ENCODE measurements at places on chromosomes 16 and 17.

DNA sequence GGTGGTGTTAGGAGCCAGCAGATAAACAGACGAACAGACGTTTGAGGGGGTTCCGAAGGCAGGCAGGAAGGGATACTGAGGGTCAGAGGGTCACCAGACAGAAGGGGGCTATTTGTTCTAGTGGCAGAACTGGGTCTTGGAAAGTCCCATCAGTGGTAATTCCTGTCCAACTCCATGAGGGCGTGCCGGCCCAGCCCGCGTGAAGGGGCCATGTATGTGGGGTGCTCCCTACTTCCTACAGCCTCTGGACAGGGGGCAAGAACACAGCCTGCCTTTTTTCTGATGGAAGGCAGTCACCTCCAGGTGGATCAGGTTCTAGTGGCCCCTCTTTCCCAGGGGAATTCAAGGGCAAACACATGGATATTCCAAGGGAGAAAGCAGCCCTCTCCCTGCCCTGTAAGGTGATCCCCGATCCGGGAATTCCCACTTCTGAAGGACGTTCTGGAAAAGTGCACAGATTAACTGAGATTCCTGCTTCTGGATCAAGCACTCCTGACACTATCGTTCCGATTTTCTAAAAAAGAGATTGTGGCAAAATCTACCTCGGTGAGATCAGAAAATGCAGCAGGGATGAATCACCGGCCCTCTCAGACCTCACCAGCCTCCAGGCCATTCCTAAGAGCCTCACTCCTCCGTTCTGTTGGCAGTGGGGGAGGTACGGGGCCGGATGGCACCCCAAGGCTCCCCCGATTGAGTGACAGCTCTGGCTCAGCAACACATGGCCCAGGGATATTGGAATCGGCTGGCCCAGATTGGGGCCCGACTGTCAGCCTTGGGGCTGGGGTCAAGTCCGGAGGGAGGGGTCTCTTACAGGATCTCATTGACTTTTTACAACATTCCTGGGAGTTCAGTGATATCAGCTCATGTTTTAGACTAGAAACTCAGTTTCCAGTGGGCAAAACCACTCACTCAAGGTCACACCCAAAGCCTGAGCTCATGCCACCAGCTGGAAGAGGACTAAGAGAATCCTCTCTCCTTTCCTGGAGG lies 12.4 kb downstream of the STX1B start:
- peaks cover 11% of the 10 kb centered on the region for H3K27me3 ChIP-seq
- no peak for DNase-seq
- peak overlapping the region; percentile 81 for H3K4me3 ChIP-seq
- peaks cover 1% of the 10 kb centered on the region for H3K36me3 ChIP-seq
- H3K4me1 ChIP-seq = peaks cover 27% of the 10 kb centered on the region
- H3K27ac ChIP-seq = no peak overlapping the region

DNA sequence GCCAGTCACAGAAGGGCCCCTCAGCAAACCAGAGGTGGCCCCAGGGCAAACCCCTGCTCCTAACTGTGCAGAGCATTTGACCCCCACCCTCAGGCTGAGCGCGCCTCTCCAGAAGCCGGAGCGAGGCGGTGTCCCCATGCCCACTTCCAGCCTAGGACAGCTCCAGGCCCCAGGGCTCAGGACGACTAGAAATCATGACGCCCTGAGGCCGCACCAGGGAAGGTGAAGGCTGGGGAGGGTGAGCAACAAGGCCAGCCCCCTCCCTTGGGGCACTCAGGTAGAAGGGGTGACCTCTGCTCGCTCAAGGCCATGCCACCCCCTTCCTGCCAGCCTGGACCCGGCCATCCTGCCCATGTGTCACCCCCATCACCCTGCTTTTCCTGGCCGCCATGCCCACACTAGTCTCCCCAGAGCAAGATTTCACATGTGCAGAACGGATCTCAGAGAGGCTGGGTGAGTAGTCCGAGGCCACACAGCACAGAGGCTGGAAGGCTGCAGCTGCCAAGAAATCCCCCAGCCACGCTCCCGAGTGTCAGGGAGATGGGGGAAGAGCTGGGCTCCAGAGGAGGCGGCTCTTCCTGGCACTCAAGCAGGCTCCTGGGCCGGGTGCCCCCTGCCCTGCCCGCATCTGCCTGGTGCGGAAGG lies 2.1 kb upstream of the PVALEF start:
- H3K4me1 ChIP-seq = no peaks in the 10 kb centered on the region
- no peak overlapping the region for H3K4me3 ChIP-seq
- no peak overlapping the region for H3K27ac ChIP-seq
- H3K27me3 ChIP-seq = peaks cover 12% of the 10 kb centered on the region

GRCh38 chr17:66805567-66805966 lies 29.4 kb upstream of the CACNG5 start:
- DNase-seq = no peak
- H3K36me3 ChIP-seq = peaks cover 8% of the 10 kb centered on the region
- no peaks in the 10 kb centered on the region for H3K27me3 ChIP-seq

DNA sequence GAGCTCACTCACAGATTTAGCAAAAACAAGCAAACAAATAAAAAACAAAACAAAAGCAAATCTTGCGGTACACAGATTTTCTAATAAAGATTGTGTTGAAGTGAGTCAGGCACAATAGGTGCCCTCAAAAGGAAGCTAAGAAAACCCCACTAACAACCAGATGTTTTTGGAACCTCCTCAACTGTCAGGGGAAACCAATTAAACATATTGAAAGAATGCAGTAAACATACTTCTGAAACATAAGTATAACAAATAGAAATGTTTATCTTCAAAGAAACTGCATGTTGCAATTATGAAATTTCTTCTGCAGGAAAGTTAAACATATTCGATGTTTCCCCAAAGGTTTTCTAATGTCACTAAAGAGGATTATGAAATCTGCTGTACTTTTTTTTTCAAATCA lies 110.5 kb upstream of the CORO6 start:
- H3K36me3 ChIP-seq = peaks cover 18% of the 10 kb centered on the region
- no peak overlapping the region for H3K27ac ChIP-seq

- H3K4me3 ChIP-seq = no peak overlapping the region
- H3K27me3 ChIP-seq = no peaks in the 10 kb centered on the region
- H3K36me3 ChIP-seq = no peaks in the 10 kb centered on the region
- no peak overlapping the region for H3K27ac ChIP-seq
- no peaks in the 10 kb centered on the region for H3K4me1 ChIP-seq
- no peak for DNase-seq
Observed at GRCh38 chr17:54694287-54694887, 206.3 kb upstream of the TOM1L1 start.

- peaks cover 5% of the 10 kb centered on the region for H3K27me3 ChIP-seq
- H3K36me3 ChIP-seq = peaks cover 1% of the 10 kb centered on the region
- H3K27ac ChIP-seq = no peak overlapping the region
- no peak for DNase-seq
- H3K4me1 ChIP-seq = peaks cover 30% of the 10 kb centered on the region
- H3K4me3 ChIP-seq = no peak overlapping the region
Observed at GRCh38 chr16:24520983-24521382, 18.4 kb upstream of the RBBP6 start.

DNA sequence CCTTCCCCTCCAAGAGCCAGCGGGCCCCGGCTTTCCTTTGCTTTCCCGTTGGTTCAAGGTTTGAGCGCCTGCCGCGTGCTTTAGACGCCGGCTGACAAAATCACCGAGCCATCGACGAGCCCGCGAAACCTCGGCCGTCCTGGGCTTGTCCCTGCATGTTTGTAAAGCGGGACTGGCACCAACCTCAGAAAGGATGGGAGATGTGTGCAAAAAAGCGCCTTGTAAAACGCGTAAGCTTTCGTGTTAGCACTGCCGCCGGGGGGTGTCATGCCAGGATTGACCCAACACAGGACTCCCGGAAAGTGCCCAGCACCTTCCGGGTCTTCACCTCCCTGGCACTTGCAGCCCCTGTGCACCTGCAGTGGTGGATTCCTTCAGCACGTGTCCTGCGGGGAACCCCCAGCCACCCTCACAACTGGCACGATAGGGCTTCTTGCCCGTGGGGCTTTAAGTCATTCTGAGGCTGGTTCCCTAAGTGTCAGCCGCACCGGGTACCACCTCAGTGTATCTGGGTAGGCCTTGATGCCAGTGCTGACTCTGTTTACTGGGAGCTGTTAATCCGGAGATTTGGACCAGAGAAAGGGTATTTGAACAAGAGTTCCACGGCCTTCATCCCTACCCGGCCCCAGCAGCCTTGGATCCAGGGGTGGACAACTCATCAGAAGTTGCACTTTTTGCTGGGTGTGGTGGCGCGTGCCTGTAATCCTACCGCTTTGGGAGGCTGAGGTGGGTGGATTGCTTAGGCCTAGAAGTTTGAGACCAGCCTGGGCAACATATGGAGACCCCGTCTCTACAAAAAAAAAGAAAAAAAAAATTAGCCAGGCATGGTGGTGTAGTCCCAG lies 817 bp downstream of the NDUFAF8 start:
- H3K36me3 ChIP-seq = peaks cover 4% of the 10 kb centered on the region
- DNase-seq = peak; percentile 67
- peak overlapping the region; percentile 88 for H3K4me3 ChIP-seq
- H3K4me1 ChIP-seq = peaks cover 39% of the 10 kb centered on the region
- no peaks in the 10 kb centered on the region for H3K27me3 ChIP-seq

DNA sequence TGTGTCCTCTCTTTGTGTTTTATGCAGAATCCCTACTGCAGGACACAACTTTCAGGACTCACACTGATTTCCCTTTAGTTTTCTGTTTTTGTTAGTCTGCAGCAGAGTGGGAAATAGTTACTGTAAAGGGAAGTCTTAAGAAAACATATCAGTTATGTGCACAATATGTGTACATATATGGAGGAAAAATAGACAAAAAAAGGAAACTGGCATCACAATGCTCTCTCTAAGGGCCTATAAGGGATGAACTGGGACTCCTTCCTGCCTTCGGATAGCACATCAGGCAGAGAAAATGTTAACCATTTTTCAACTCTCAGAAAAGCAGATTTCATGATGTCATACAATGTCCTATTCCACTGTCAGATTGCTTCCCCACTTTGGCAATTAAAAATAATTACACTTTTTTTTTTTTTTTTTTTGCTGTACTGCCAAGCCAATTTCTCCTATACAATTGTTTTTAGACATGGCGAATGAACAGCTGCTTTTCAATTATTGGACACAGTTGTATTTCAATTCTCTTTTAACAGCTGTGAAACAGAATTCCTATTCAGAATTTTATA lies 112.5 kb upstream of the KCNJ16 start:
- H3K36me3 ChIP-seq = no peaks in the 10 kb centered on the region
- no peak overlapping the region for H3K27ac ChIP-seq
- no peak overlapping the region for H3K4me3 ChIP-seq
- H3K4me1 ChIP-seq = no peaks in the 10 kb centered on the region

DNA sequence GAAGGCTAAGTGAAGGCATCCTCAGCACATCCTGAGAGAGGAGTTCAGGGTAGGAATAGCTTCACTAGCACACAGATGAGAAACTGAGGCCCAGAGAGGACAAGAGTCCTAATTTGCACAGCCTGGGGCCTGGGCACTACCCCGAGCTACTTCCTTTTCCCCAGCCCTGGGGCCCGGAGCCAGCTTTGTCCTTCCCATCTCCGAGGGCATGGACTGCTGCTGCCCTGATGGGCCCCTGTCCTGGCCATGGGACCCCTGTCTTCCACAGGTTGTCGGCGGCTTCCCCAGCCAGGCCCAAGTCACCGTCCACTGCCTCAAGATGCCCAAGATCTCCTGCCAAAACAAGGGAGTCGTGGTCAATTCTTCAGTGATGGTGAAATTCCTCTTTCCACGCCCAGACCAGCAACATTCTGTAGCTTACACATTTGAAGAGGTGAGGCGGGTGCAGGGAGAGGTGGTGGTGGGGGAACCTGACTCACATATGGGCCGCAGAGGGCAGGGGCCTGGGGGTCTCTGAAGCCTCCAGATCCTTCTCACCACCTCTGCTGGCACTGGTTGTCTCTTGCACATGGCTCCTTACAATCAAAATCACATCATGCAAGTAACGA lies 11.4 kb upstream of the NLRC5 start:
- H3K27me3 ChIP-seq = no peaks in the 10 kb centered on the region
- H3K4me3 ChIP-seq = no peak overlapping the region
- H3K36me3 ChIP-seq = peaks cover 16% of the 10 kb centered on the region

- H3K4me1 ChIP-seq = peaks cover 92% of the 10 kb centered on the region
- no peak overlapping the region for H3K27ac ChIP-seq
- peaks cover 17% of the 10 kb centered on the region for H3K36me3 ChIP-seq
- H3K27me3 ChIP-seq = no peaks in the 10 kb centered on the region
Observed at GRCh38 chr16:12542818-12543699, 260.6 kb downstream of the CPPED1 start.

GRCh38 chr17:76513306-76513692 lies 12.1 kb upstream of the RHBDF2 start:
- peaks cover 47% of the 10 kb centered on the region for H3K4me1 ChIP-seq
- H3K36me3 ChIP-seq = no peaks in the 10 kb centered on the region
- DNase-seq = no peak
- no peak overlapping the region for H3K4me3 ChIP-seq
- H3K27ac ChIP-seq = peak overlapping the region; percentile 77

GRCh38 chr16:22926105-22926751 lies 112.3 kb downstream of the HS3ST2 start:
- H3K36me3 ChIP-seq = no peaks in the 10 kb centered on the region
- no peak overlapping the region for H3K27ac ChIP-seq
- no peak overlapping the region for H3K4me3 ChIP-seq
- H3K4me1 ChIP-seq = no peaks in the 10 kb centered on the region
- H3K27me3 ChIP-seq = peaks cover 24% of the 10 kb centered on the region

- no peaks in the 10 kb centered on the region for H3K36me3 ChIP-seq
- peaks cover 8% of the 10 kb centered on the region for H3K4me1 ChIP-seq
- H3K27ac ChIP-seq = no peak overlapping the region
- no peak for DNase-seq
- no peaks in the 10 kb centered on the region for H3K27me3 ChIP-seq
Observed at GRCh38 chr16:4032768-4033167, 83.5 kb downstream of the ADCY9 start.

DNA sequence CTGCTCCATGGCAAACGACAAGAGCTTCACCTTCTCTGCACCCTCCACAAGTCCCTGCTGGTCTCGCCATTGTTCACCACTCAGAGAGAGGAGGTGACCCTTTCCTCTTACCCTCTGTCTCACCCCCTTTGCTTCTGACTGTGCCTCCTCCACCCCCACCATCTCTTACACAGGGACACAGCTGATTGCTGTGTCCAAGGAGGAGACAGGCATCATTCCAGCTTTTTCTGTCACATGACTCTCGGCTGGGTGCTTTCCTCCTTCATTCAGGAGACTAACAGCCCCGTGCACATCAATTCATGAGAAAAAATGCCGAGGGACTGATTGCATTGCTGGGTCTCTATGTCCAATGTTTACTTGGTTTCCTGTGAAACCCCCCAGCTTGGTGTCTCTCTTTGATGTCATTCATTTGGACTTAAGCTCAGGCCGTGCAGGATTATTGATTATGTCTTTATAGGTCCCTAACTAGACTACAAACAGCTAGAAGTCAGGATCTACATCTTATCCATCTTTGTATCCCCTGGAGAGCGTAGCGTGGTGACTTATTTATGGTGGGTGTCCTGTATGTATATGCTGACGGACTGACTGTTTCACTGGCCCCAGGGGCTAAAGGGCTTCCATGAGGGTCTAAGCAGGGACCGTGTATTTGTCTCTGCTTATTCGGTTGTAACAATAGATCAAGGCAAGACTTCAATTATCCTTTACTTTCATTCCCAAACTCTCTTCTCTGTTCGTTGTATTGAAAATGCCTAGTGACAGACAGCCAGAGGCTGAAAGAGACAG lies 82.2 kb upstream of the CDH13 start:
- no peaks in the 10 kb centered on the region for H3K36me3 ChIP-seq
- no peak overlapping the region for H3K4me3 ChIP-seq
- H3K27me3 ChIP-seq = no peaks in the 10 kb centered on the region
- H3K4me1 ChIP-seq = no peaks in the 10 kb centered on the region

- H3K36me3 ChIP-seq = peaks cover 19% of the 10 kb centered on the region
- DNase-seq = no peak
- no peak overlapping the region for H3K27ac ChIP-seq
Observed at GRCh38 chr17:557371-557770, 157.3 kb downstream of the VPS53 start.

Data from activated CD8-positive, alpha-beta memory T cell treated with anti-CD3 and anti-CD28 coated beads, Interleukin-2, amount 10 ng/mL, durations not matched to agents 7 days and 5 days (primary cell).